ENCODE measurements at places on chromosomes 7 and 10. TPM values are rescaled to one million over a fixed set of nuclear protein-coding genes. Genes with fewer than 3 reads are reported as not detected.

The GNG11 gene
- total RNA-seq = 4.9 TPM

The IFIT1 gene
- total RNA-seq = 5.7 TPM

The ACHE gene
- 11.0 TPM for total RNA-seq

The JCAD gene
- 10.2 TPM for total RNA-seq

The PIP gene
- not detected for total RNA-seq

The FKBP6 gene
- total RNA-seq = not detected

The AQP1 gene
- total RNA-seq = 0.82 TPM

GRCh38 chr10:101453318-101453717 lies 99.4 kb downstream of the BTRC start:
- no peak for DNase-seq

DNA sequence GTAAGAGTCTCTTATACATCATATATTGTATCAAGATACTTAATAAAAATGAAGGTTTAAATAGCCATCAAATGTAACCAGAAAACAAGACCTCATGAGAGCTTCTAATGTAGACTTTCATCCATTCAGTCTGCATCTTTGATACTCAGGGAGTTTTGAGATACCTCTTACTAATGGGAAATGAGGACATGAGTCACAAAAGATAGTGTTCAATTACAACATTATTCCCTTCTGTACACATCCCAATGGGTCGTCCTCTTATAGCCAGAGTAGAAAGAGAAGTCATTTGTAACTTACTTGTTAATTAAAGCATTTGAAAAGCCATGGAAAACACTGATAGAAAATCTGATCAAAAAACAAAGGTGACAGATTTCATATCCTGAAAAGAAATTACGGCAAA lies 19.4 kb downstream of the SHTN1 start:
- no peak for DNase-seq

- DNase-seq = peak; percentile 93
These were observed at the start of gene CCNY for GRCh38 chr10:35336084-35336831. CCNY (plus strand) TSS chr10:35336509; CDS start chr10:35337054, 545 bp downstream.

- DNase-seq = no peak
These were observed 145.1 kb downstream of the GRM8 start for GRCh38 chr7:127107601-127108007.

- no peak for DNase-seq
These were observed 40.2 kb downstream of the TCERG1L start for GRCh38 chr10:131271195-131271880.

DNA sequence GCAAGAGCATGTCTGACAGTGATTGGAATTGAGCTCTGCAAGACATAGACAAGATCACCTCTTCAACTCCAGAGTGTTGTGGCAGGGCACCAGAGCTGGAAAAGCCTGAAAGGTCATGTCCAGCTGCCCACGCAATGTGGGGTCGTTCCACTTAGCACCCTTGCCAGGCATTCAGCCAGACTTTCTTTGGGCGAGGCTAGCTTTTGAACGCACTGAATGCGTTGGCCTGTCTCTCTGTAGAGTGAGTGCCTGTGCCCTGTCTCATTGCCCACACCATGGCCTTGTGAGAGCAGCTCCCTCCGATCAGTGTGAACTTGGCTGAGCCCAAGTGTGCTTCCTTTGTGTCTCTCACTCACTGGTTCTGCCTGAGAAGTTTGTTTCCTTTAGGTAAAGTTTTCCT lies 23.3 kb downstream of the UBTD1 start:
- no peak for DNase-seq

- no peak for DNase-seq
These were observed 357.6 kb downstream of the SFMBT2 start for GRCh38 chr10:7053195-7053594.

- DNase-seq = no peak
These were observed 639.6 kb upstream of the FOXK1 start for GRCh38 chr7:4042402-4043045.

DNA sequence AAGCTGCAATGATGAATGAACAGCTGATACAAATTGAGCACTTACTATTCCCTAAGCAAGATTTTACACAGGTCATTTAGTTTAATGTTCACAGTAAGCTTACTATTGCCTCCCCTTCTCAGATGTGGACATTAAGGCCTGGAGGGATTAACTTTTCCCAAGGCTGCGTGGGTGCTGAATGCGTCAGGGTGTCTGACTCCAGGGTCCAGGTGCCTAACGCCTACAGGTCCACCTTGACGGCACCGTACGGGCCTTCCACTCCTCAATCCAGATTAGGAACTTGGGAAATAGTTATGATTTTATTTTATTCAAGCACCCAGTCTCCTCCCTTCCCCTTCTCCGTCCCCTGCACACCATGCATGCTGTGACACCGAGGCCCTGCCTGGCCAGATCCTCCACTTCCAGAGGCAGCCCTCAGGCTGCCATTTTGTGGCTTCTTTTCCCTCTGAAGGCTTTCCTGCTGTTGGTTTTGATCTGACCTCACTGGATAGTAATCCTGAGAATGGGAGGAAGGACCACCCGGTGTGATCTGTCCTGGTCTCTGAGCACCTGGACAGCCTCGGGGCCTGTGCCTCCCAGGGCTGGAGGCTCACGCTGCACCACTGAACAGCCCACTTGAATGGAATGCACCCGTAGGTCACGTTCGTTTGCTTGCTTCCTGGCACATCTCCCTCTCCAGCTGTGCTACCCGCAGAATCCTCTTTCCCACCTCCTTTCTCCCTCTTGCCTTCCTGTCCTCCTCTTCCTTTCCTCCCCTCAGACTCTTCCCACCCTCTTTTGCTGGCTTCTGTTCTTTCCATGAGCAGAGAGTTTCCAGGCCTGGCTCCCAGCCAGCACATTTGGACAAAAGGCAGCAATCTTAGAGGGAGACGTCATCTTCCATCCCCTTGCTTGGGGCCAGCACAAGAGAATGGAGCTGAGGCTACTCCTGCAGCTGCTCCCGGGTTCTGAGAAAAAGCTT lies 14.4 kb downstream of the DENND2A start:
- no peak for DNase-seq

DNA sequence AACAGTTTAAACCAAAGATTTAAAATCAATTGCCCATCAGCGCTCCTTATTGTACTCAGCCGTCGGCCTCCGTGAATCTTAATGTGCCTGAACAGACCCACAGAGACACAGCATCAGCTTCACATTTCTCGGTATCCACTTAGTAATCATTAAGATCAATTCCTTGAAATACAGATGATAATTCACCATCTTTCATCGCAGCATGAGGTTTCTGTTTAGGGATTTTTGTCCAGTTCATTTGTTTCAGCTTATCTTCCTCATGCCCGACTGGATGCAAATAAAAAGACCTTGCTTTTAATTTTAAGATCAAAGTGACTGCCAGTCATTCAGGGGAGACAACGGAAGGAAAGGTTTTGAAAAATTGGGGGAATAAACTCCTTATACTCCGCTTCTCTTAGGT lies 207.8 kb downstream of the WDR37 start:
- DNase-seq = no peak

DNA sequence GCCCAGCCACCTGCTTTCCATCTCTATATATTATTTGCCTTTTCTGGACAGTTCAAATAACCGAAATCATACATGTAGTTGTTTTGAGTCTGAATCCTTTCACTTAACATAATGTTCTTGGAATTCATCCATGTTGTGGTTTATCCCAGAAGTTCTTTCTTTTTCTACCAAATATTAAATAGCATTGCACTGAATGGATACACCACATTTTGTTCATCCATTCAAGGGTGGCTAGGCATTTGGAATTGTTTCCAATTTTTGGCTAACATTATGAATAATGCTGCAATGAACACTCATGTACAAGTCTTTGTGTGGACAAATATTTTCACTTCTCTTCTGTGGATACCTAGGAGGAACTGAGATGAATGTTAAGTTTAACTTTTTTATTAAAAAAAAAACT lies 18.0 kb downstream of the DNAJC1 start:
- DNase-seq = no peak

Data from frontal cortex (tissue), 4 donors.